Stimulated activated CD4-positive, alpha-beta T cell treated with anti-CD3 and anti-CD28 coated beads, Interleukin-4, amount 100 ng/mL, for 24 hours (primary cell): ENCODE measurements at places on chromosomes 5 and 9.

- DNase-seq: no peak
Observed at GRCh38 chr5:43061352-43062075, 21.4 kb upstream of the ANXA2R start.

- DNase-seq: no peak
Observed at GRCh38 chr5:32753051-32753450, 41.9 kb downstream of the NPR3 start.

- DNase-seq: no peak
Observed at GRCh38 chr5:176447591-176447977, 601 bp upstream of the FAF2 start.

DNA sequence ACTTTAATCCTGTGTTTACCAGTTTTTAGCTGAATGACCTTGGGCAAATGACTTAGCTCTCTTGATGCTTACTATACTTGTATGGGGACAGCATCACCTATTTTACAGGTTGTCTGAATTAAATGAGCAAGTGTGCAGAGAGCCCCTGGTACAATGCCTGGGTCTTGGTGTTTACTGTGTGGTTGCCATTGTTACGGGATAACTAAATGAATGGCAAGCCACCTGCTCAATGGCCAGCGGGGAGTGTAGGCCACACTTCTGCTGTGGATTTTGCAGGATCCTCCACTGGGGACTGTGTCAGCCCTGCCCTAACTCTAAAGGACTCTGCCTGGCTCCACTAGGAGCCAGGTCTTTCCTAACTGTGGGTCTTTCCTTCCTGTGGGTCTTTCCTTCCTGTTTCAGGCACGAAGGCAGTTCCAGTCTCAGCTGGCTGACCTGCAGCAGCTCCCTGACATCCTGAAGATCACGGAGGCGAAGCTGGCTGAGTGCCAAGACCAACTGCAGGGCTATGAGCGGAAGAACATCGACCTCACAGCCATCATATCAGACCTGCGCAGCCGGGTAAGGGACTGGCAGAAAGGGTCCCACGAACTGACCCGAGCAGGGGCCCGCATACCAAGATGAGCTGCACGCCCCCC lies 10.3 kb upstream of the GLE1 start:
- DNase-seq: no peak

DNA sequence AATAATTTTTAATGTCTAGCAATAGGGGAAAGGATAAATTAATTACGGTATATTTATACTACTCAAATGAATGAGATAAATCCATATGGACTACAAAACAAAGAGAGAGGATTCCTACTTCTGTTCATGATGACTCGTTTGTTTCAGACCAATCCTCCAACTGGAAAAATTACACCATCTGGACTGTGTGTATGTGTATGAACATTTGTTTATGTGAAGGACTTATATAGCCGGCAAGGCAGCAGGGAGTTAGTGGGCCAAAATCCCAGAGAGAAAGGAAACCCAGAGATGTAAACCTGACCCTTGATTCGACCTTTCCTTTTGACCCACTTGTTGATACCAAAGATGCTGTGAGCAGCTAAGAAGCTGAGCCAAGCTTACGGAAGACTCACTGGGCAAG lies 20.1 kb downstream of the PDE6A start:
- DNase-seq: no peak
